Breast epithelium (tissue), 4 donors: ENCODE measurements at places on chromosomes 2 and 18.

- DNase-seq = no peak
These were observed 18.4 kb upstream of the CTAGE1 start for GRCh38 chr18:22436136-22436535.

DNA sequence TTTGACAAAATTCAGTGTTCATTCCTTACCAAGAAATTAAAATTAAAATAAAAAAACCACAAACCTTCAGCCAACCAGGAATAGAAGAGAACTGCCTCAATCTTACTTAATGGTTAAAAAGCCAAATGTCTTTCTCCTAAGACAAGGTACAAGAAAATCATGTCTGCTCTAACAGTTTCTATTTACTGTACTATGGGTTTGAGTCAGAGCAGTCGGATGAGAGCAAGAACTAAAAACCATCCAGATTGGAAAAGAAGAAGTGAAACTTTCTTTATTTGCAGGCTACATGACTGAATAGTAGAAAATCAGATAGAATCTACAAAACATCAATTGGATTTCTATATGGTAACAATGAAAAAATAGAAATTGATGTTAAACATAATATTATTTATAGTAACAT lies 555.5 kb upstream of the TNP1 start:
- no peak for DNase-seq

- peak; percentile 53 for DNase-seq
These were observed 34.2 kb upstream of the EN1 start for GRCh38 chr2:118881490-118882129.

GRCh38 chr2:151336863-151337371 lies 20.5 kb upstream of the TNFAIP6 start:
- no peak for DNase-seq

GRCh38 chr2:62197011-62197924 lies 1.4 kb downstream of the B3GNT2 start:
- DNase-seq = no peak

GRCh38 chr2:241460631-241461030 lies 47.8 kb downstream of the STK25 start:
- no peak for DNase-seq
